Bronchial epithelial cell (primary cell): ENCODE measurements at places on chromosomes 5 and 9.

- no peak for DNase-seq
These were observed 1.2 kb upstream of the SLC25A48 start for GRCh38 chr5:135832941-135833920.

- no peak for DNase-seq
These were observed 43.4 kb upstream of the EXOC3 start for GRCh38 chr5:399296-400281.

GRCh38 chr9:34163434-34163833, 15.4 kb upstream of the UBAP1 start:
- DNase-seq, result peak; percentile 94

GRCh38 chr5:136128481-136128880, 4.2 kb upstream of the SMAD5 start:
- DNase-seq, result no peak
